ENCODE measurements at places on chromosomes 13 and 19.

GRCh38 chr19:51703575-51704515 lies 10.7 kb downstream of the SPACA6 start:
- DNase-seq, result peak; percentile 94

DNA sequence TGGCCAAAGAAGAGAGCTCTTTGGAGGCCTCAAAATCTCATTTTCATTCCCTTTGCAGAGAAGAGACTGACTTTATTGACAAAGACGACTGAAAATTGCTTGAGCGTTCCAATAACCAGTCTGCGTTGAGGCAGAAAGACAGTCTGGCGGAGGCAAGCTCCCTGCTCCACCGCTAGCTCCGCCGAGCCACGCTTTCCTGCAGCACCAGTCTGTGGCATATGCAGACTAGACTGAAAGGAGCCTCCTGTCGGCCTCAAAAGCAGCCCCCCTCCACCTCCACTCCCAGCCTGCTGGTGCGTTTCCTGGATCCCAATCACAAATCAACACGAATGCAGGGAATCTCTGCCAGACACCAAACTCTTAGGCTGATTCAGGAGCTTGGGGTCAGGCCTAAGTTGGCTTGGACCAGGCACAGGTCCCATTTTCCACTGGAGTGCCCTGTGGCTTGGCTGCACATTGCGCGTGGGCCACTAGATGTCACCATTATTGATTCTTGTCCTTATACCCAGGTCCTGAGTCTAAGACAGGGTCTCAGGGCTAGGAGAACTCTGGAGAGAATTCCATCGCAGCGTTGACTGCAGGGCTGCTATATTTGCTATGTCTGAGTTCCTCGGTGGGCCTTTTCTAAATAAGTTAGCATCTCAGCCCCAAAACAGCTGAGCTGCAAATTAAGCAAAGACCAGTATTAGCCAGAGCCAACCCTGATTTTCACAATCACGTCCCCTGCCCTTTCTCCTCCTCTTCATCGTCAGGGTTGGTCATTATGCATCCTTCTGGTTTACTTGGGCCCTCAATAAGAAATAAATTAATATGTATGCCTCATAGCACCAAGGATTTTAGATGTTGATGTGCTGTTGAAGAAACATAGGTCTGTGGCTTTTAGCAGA lies 5.2 kb upstream of the ZNF507 start:
- DNase-seq, result peak; percentile 24

- DNase-seq, result no peak
Measured at GRCh38 chr13:26440111-26440510, 117.4 kb upstream of the WASF3 start.

DNA sequence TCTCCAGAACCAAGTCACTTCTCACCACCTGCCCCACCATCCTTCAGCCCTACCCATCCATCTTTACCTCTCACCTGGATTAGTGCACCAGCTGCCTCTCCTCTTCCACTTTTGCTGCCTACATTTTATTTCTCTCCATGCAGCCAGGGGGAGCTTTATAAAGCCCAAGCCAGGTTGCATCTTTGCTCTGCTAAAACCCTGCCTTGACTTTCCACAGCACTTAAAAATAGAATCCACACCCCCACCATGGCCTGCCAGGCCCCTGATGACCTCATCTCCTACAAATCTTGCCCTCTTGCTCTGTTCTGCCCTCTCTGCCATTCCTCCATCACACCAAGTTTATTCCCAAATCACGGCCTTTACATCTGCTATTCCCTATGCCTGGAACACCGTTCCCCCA lies 1.8 kb downstream of the HOOK2 start:
- no peak for DNase-seq

DNA sequence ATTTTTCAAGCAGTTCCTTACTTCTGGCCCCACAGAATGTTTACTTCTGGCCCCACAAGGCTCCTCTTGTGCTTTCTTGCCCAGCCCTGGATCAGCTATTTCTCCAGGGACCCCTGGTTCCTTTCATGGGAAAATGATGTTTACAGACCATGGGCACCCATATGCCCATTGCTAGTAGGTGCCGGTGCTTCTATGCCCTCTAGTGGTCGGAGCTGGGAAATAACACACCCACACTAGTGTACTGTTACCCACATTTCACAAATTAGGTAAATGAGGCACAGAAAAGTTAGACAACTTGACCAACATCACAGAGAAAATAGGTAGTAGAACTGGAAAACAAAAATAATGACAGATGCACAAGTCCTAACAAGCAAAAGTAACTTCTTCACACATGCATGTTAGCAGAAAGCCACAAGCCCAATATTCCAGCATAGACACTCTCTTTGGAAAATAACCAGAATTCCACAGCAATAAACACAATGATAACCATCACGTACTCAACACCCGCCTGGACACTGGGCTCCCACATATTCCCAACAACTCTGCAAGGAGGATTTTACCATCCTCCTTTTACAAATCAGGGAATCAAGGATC lies 1.3 kb upstream of the CEACAM6 start:
- DNase-seq, result peak; percentile 73

DNA sequence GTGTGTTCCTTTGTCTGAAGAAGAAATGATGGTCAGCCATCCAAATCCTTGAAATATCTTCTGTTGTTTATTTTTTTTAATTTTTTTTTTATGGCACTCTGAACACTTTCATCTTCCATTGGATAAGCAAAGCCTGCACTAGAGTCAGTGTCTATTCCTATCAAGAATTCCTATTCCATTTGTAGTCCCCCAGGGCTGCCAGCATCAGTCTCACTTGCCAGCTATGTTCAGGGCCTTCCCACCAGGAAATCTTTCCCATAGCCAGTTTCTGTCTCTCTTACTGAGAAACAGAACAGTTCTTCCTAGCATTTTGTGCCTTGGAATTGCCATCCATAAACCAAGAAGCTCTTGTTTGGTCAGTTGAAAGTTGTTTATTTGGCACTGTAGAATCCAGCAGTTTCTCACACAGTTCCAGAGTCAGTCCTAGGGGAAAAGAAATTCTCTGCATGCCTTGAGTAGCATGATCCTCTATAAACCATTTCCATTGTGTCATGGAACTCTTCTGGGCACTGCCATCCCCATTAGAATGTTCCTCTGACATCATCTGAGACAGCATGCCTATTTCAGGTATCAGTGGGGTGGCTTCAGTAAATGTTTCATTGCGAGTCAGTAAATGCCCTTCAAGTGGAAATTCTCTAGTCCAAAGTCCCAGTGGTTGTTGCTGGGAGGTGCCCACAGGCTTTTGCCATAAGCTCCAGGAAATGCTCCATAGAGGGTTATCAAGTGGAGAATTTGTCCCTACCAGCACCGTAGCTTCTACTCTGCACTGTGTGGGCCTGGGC lies 18.7 kb upstream of the SPRYD7 start:
- DNase-seq, result no peak

GRCh38 chr19:48872182-48872883 lies at the start of gene PPP1R15A:
PPP1R15A (plus strand) TSS chr19:48872421; CDS start chr19:48873234, 813 bp downstream.
- DNase-seq, result peak; percentile 99

- DNase-seq, result no peak
Measured at GRCh38 chr13:64327505-64328194, 2902.5 kb downstream of the PCDH9 start.

GRCh38 chr13:106415442-106415841 lies 120.0 kb downstream of the EFNB2 start:
- no peak for DNase-seq

- DNase-seq, result no peak
Measured at GRCh38 chr19:50371914-50372475, 4.3 kb upstream of the NR1H2 start.

DNA sequence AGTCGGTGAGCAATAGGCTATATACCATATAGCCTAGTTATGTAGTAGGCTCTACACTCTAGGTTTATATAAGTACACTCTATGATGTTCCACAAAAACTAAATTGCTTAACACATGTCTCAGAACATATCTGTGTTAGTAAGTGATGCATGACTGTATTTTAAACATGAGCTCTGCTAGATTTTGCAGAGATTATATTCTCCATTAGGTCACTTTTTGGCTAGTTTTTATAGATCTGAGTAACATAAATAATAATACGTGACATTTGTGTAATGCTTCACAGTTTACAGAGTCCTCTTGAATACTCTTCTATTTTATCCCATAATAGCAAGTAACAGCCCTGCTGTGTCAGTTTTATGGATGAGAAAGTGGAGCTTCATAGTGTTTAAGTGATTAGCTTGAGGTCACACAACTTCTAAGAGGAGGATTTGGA lies 47.8 kb downstream of the NDFIP2 start:
- DNase-seq, result no peak

DNA sequence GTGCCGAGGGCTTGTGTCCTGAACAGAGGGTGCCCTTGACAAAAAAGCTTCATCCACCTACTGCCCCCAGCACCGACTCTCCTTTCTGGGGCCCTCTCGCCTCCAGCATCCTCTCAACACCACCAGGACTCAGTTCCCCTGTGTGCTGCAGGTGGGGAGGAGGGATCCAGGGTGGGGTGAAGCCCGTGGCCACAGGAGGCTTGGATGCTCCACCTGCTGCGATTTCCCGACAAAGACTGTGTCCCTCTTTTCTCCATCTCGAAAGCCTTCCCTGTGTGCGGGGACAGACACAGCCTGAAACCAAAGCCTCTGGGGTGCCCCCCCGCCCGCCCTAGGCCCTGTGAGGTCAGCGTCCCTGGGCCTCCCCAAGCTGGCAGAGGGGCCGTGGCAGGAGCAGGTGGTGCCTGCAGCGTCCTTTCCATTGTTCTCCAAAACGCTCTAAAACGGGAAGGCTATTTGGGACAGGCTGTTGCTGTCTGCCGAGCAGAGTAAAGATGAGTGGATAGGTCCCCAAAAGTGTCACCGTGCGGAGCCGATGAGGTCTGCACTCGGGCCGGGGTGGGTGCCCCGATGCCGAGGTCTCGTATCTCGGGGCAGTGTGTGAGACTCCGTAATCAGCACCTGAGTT lies 185.7 kb downstream of the PTPRS start:
- DNase-seq, result no peak

DNA sequence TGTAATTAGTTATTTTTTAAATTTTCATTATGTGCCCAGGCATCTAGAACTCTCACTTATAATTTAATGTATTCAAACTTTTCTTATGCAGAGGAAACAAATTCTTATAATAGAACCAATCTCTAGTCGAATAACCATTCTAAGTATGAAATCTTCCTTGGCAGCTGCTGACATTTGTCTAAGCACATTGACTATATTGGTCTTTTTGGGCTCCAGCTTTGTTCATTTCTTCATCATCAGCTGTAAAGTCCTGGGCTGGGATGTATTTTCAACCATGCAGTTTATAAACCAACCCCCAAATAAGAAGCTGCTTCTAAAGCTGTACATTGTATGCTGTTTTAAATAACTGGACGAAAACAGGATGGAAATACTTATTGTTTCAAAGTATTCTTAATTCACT lies 2.3 kb upstream of the MICU2 start:
- DNase-seq, result no peak

DNA sequence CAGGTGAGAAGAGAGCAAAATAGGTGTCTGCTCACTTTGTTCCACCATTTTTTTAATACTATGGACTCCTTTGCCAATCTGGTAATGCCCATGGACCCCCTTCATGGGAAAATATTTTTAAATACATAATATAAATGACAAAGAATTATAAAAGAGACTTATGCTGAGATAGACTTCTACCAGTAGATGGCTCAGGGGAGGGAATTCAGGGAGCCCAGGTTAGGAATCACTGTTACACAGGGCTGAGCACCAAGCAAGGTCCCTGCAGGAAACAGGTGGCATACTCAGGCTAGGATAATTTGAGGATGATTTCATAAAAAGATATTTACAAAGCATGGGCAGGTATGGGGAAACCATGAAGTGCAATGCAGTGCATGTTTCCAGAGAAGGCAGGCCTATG lies 525.9 kb downstream of the FGF9 start:
- DNase-seq, result no peak

DNA sequence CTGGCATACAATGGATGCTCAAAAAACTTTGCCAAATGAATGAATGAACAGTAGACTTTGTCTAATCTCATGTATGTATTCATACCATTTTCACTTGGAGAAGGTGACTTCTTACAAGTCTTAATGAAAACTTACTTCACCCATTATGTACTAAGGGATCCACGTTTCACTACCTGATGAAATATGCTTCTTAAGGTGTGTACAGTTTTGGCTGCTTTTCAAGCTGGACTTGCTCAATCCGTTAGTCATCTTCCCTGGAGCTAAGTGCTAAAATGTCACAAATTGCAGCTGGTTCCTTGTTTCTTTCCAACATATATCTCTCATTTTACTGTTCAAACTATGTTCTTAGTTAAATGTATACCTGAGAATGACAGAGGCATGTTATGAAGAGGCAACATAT lies 4.2 kb upstream of the CCNA1 start:
- no peak for DNase-seq

- no peak for DNase-seq
Measured at GRCh38 chr13:108895220-108895704, 265.9 kb downstream of the MYO16 start.

Measured in stimulated activated CD4-positive, alpha-beta T cell treated with anti-CD3 and anti-CD28 coated beads, Interleukin-1b, Interleukin-23, amount 100 ng/mL, for 48 hours (primary cell).